Thoracic aorta (tissue), 2 donors: ENCODE measurements at places on chromosomes 4 and X.

- no peak for DNase-seq
Measured at GRCh38 chrX:56397636-56398035, 165.5 kb downstream of the KLF8 start.

DNA sequence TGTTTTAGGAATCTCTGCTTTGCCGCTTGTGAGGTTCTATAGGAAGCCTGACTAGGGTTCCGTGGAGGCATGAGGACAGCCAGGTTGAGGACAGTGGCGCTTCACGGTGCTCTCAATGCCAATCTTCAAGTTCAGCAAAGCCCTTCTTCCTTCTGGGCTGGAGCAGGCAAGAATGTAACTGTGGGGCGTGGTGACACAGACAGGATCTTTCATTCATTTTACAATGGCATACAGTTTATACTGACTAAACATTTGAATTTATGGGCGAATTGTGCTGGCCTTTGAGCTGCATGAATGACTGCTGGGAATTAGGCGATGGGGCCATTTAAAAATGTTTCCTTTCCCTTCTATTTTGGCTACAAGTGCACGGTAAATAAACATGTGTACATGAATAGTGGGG, 2.9 kb upstream of the NHS start:
- no peak for DNase-seq

DNA sequence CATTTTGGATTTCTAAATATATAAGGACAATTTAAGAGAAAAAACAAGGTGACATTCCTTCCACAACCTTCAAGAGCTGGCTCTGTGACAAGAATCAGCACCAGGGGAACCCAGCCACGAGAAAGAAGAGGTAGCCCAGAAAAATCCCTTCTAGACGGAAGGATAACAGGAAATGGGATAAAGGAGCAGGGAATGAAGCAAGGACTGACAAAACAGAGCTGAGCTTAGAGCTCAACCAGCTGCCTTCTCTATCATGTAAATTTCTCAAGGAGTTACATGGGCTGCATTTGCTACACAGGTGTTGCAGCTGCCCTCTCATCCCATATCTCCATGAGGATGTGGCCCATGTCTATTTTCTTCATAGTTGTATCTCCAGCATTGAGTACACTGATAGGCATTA, 154.2 kb upstream of the PRDX4 start:
- no peak for DNase-seq

DNA sequence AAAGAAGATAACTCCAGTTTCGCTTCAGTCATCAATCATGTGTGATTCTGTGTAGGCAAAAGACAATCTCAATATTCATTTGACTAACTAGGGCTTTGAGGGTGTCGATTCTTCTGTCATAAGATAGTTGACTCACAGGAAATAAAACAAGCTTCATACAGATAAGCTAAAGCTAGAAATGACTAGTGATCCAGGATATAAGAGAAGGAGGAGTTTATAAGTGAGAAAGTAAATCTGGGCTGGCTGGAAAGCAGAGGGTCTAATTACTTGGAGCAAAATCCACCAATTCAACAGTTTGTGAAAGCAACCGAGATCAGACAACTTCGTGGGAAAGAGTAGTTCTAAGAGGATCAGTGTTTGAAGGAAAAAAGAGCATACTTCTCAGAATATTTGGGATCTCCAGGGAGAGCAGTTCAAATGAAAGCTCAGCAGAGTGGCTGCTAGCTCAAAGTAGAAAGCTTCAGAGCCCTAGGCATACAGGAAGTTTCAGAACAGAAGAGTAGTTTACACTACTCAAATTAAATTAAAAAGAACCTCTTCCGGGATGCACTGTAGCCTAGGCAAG, 429.3 kb downstream of the INPP4B start:
- DNase-seq, result no peak

- DNase-seq, result no peak
Measured at GRCh38 chrX:21379991-21380390, 5.8 kb downstream of the CNKSR2 start.

- no peak for DNase-seq
Measured at GRCh38 chr4:73917081-73917501, 47.9 kb downstream of the CXCL1 start.

DNA sequence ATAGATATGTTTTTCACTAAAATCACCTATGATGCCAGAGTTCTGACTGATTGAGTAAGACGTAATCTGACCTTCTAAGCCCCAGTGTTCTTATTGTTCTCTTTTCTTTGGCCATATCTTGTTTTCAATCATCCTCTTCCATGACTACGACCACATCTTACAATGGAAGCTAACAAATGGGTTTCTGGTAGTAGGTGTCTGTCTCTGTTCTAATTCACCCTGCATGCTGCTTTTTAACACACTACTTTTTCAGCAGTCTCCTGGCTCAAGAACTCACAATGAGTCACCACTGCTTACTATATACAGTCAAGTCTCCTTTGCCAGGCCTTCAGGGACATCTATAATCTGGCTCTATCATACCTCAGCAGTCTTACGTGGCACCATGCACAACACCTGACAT, 146.1 kb downstream of the NEXMIF start:
- DNase-seq, result no peak

DNA sequence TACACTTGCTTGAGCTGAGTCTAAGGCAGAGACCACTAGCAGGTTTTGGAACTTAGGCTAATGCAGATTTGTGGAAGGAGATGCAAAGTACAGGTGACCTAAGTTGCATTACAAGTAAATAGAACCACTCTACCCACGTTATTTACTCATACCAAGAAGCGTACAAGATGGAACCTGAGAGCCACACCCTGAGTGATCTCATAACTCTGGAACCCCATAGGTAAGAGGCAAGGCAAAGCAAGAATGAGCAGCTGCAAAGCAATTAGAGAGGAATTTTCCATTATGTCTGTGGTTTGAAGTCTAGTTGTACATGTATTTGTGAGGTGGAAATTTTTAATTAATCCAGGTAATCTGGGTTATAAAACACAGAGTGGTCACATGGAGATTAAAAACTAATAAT, 55.4 kb downstream of the CC2D2A start:
- DNase-seq, result no peak

DNA sequence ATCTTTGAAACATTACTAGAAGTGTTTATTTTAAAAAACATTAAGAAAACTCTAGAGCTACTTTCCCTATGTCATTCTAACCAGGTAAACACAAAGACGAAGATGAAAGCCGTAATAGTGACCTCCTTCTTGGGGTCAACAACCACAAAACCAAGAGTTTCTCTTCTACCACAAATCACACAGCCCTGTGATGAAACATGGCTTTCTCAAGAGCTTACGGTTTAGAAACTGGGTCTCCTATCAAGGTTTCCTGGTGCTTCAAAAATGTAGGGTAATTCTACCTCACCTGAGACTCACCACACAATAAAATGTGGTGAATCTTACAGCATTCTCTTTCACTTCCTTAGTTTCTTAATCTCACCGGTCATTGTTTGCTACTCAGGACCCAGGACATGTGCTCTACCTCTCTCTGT, 50.9 kb downstream of the CORIN start:
- DNase-seq, result no peak

- DNase-seq, result no peak
Measured at GRCh38 chr4:6938647-6939271, 29.1 kb downstream of the TBC1D14 start.

DNA sequence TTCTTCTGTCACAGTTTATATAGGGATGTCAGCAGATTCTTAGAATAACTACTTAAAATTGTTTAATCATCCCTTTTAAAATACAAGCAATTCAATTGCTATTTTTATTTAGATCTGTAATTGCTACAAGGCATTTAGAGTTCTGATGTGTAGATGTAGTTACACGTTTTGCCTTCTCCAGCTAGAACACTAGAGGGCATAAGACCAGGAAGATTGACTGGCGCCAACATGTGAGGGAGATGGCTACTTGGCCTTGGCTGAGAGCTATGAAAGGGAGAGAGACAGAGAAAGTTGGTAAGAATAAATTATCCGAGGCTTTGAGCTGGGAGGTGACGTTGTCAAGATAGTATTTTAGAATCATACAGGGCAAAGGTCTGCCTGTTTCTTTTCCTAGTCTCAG, 563.7 kb upstream of the PRKX start:
- no peak for DNase-seq

DNA sequence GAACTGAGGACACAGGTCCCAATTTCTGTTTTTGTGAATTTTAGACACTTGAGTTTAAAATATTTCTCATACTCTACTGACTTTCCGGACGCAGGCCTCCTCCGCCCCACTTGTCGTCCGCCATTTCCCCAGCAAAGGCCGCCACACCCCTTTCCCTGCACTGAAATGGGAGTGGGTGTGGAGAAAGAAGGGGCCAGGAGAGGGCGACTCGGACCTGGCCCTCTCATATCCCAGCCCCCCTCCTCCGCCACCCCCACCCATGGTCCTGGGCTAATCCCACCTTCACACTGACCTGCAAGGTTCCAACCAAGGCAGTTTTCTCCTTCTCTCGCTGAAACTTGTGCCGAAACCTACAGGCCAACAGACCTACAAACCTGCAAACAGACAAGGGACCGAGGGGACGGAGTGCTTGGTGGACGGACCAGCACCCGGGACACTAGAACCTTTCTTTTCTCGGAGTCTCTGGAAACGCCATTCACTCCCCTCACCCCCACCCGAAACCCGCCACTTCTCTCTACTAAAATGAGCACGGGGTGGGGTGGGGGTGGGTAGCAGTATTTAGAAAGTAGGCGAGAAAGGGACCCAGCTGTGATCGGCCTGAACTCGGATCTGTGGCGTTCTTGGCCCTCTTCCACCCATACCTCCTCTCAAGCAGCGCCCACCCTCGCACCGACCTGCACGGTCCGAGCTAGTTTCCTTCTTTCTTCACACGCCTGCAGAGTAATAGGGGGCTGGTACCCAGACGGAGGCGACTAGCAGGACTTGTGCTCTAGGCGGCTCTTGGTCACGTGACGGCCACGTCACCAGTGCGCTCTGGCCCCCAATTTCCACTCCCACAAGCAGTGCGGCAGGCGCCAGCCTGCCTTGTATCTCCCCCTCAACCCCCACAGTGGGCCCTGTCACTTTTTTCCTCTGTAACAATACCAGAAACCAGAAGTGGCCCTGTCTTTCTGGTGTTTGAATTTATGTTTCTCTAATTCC, at the start of gene ARMCX6:
TSS of gene ARMCX6 (minus strand) at position 790 of the 981 bp plus-strand sequence. CDS start 1,380 bp downstream, outside the sequence.
- no peak for DNase-seq

GRCh38 chr4:119525771-119526712, 102.6 kb downstream of the PDE5A start:
- no peak for DNase-seq
